Activated naive CD8-positive, alpha-beta T cell treated with anti-CD3 and anti-CD28 coated beads for 36 hours (primary cell): ENCODE measurements at places on chromosomes 1 and 21.

GRCh38 chr1:75768016-75768415 lies 18.0 kb upstream of the RABGGTB start:
- no peak overlapping the region for H3K27ac ChIP-seq
- DNase-seq: no peak
- H3K27me3 ChIP-seq: no peaks in the 10 kb centered on the region
- H3K36me3 ChIP-seq: no peaks in the 10 kb centered on the region

GRCh38 chr1:164773102-164773501 lies 214.1 kb downstream of the PBX1 start:
- no peaks in the 10 kb centered on the region for H3K27me3 ChIP-seq
- H3K36me3 ChIP-seq: no peaks in the 10 kb centered on the region
- H3K27ac ChIP-seq: no peak overlapping the region
- no peaks in the 10 kb centered on the region for H3K4me1 ChIP-seq
- DNase-seq: no peak
- H3K4me3 ChIP-seq: no peak overlapping the region

- no peaks in the 10 kb centered on the region for H3K36me3 ChIP-seq
- H3K27me3 ChIP-seq: peaks cover 7% of the 10 kb centered on the region
- no peak for DNase-seq
- H3K4me3 ChIP-seq: no peak overlapping the region
- peaks cover 14% of the 10 kb centered on the region for H3K4me1 ChIP-seq
- no peak overlapping the region for H3K27ac ChIP-seq
Measured at GRCh38 chr1:145889722-145890121, 4.1 kb upstream of the ANKRD35 start.

DNA sequence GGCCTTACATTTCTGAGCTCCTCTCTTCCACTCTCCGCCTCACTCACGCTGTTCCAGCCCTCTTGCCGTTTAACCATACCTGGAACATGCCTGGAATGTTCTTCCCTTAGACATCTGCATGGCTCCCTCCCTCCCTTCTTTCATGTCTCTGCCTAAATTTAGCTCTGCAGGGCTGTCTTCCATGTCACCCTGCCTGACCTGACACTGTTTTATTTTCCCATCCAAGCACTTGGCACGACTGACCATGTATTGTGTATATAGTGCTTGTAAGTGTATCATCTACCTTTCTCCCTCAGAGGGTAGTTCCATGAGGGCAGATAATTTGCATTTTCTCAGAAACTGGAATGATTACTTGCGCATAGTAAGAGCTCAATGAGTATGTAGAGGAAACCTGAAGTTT lies 47.3 kb downstream of the ST6GALNAC3 start:
- H3K27ac ChIP-seq: no peak overlapping the region
- no peaks in the 10 kb centered on the region for H3K27me3 ChIP-seq
- no peaks in the 10 kb centered on the region for H3K36me3 ChIP-seq
- no peak for DNase-seq

GRCh38 chr1:231885209-231885854 lies 258.7 kb downstream of the DISC1 start:
- H3K27ac ChIP-seq: no peak overlapping the region
- no peaks in the 10 kb centered on the region for H3K27me3 ChIP-seq
- no peak for DNase-seq
- H3K36me3 ChIP-seq: no peaks in the 10 kb centered on the region
- no peaks in the 10 kb centered on the region for H3K4me1 ChIP-seq

- H3K27ac ChIP-seq: no peak overlapping the region
- no peak for DNase-seq
- peaks cover 2% of the 10 kb centered on the region for H3K4me1 ChIP-seq
- H3K27me3 ChIP-seq: no peaks in the 10 kb centered on the region
- H3K4me3 ChIP-seq: no peak overlapping the region
Measured at GRCh38 chr1:201672685-201673084, 133.8 kb downstream of the NAV1 start.

DNA sequence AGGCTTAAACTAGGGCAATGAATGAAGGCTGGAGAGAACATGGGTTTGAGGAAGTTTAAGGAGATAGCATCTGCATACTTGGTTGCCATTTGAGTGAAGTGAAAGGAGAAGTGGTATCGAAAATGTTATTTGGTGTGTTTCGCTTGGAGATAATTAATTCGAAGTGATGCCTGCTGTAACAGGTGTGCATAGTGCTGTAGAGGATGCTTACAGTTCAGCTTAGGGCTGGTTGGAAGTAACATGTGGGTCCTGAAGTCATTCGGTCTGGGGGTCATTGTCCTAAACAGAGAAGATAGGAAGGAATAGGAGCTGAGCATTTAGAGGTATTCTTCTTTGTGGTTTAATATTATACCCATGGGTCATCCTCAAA lies 301 bp upstream of the NUDT17 start:
- H3K36me3 ChIP-seq: no peaks in the 10 kb centered on the region
- H3K27ac ChIP-seq: no peak overlapping the region
- no peak for DNase-seq
- no peak overlapping the region for H3K4me3 ChIP-seq
- H3K27me3 ChIP-seq: no peaks in the 10 kb centered on the region
